ENCODE measurements at places on chromosomes 5 and 9. TPM values are rescaled to one million over a fixed set of nuclear protein-coding genes. Genes with fewer than 3 reads are reported as not detected.

The ASS1 gene
- total RNA-seq = 216 TPM

The MVB12B gene
- total RNA-seq = 5.5 TPM

The GPR107 gene
- 22.9 TPM for total RNA-seq

The PCSK1 gene
- total RNA-seq = 0.86 TPM

The SYNPO gene
- total RNA-seq = 6.1 TPM

The NIPAL4 gene
- total RNA-seq = not detected

The CDH6 gene
- total RNA-seq = 7.2 TPM

The LURAP1L gene
- 16.2 TPM for total RNA-seq

The NOP16 gene
- total RNA-seq = 13.3 TPM

The XPA gene
- total RNA-seq = 8.0 TPM

The PCDHGC3 gene
- total RNA-seq = 53.1 TPM

The OR1J2 gene
- total RNA-seq = not detected

The CFAP77 gene
- total RNA-seq = not detected

The FXN gene
- total RNA-seq = 5.6 TPM

The KCNV2 gene
- total RNA-seq = not detected

The ZNF879 gene
- 1.8 TPM for total RNA-seq

The TSSK1B gene
- total RNA-seq = not detected

Measured in GM23248 (cell line).